Right atrium auricular region (tissue), 2 donors: ENCODE measurements at places on chromosomes 6 and 20. TPM values are rescaled to one million over a fixed set of nuclear protein-coding genes. Genes with fewer than 3 reads are reported as not detected.

DNA sequence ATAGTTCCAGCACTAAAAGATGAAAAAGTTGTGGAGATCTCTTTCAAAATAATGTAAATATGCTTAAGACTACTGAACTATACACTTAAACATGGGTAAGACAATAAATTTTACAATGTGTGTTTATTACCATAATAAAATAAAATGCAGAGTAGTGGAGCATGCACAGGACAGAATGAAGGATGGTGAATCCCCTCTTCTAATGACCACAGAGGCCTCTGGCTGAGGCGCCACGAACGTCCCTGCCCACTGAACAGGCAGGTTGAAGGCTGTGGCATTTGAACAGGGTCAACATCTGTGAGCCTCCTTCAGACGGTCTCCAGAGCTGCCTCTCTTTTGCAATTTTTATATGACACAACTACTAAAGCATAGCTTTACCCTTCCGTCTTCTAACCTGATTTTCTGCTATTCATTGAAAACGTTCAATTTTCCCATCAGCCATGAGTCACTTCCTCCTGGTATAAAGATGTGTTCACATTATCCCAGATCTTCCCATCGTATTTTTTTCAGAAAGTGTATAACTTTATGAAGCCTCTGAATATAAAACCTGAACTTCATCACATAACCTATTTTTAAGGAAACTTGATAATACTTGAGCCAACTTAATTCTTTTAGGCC is 37.8 kb downstream of the ADGRF4 start:
- no peak for DNase-seq

- no peak for DNase-seq
These were observed 194.7 kb upstream of the RSPO3 start for GRCh38 chr6:126923807-126924206.

DNA sequence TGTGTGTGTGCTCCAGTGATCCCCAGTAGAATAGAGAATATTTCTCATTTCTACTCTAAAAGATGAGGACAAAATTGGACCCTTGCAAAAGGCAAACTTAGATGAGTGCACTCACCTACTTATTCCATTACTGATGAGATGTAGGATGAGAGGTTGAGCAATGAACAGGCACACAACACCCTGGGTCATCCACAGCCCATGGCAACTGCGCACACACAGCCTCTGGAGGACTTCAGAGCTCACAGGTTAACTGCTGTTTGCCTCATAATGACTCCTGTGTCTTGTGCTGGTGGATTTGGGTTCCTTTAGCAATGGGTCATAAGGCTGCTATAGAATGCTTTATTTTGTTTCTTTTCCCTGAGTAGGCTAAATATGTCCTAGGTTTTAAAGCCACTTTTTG is 103.6 kb upstream of the TNFAIP3 start:
- DNase-seq = no peak

DNA sequence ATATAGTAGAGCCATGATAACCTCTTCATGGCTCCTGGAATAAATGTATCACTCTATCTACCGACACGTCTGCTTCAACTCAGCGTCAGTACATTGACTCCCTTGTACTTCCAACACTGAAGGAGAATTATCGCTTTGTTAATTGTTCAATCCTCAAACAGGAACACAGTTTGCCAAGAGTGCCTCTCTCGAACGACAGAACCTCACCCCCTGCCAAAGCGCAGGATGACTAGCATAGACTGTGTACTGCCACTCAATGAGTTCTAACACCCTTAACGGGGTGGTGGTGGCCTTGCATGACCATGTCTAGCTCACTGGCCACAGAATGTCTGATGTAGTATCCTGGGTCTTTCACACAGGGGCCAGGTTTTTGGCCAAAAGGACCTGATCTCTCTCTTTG is 81.4 kb upstream of the HEY2 start:
- DNase-seq = no peak

GRCh38 chr20:58188527-58188926 is 39.9 kb downstream of the ANKRD60 start:
- no peak for DNase-seq

Gene ZC2HC1B
- not detected for total RNA-seq

Gene MAS1
- not detected for total RNA-seq
